ENCODE measurements at places on chromosomes 7 and 10.

GRCh38 chr10:127977357-127978009, 70.6 kb downstream of the PTPRE start:
- DNase-seq = no peak

GRCh38 chr10:78292250-78292981, 258.8 kb downstream of the RPS24 start:
- DNase-seq = no peak

GRCh38 chr10:119449760-119450461, 92.6 kb downstream of the RGS10 start:
- DNase-seq = peak; percentile 41

DNA sequence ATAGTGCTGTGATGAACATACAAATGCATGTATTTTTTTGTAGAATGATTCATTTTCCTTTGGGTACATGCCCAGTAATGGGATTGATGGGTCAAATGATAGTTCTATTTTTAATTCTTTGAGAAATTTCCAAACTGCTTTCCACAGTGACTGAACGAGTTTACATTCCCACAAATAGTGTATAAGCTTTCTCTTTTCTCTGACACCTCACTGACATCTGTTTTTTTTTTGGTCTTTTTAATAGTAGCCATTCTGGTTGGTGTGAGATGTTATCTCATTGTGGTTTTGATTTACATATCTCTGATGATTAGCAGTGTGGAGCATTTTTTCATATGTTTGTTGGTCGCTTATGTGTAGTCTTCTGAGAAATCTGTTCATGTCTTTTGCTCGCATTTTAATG, 195.0 kb upstream of the AGK start:
- no peak for DNase-seq

- no peak for DNase-seq
These were observed 38.0 kb downstream of the UNC5B start for GRCh38 chr10:71250405-71250804.

GRCh38 chr10:69438536-69439349, 12.5 kb upstream of the TSPAN15 start:
- no peak for DNase-seq

- DNase-seq = no peak
These were observed 95.2 kb downstream of the DNAJB6 start for GRCh38 chr7:157431951-157432540.

DNA sequence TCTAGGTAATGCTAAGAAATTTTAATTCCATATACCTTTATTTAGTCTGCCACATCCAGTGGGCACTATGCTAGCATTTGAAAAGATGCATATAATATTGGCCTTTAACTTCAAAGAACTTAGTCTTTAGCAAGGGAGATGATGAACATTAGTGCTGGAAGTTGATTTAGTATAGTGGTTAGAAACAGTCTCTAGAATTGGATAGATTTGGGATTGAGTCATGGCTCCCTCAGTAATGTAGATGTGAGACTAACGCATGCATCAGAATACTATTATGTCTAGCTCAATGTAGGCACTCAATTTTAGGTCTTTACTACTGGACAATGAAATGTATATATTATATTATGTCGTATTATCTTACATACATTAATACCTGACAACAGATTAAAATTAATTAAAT, 5.8 kb downstream of the DKK1 start:
- DNase-seq = no peak

DNA sequence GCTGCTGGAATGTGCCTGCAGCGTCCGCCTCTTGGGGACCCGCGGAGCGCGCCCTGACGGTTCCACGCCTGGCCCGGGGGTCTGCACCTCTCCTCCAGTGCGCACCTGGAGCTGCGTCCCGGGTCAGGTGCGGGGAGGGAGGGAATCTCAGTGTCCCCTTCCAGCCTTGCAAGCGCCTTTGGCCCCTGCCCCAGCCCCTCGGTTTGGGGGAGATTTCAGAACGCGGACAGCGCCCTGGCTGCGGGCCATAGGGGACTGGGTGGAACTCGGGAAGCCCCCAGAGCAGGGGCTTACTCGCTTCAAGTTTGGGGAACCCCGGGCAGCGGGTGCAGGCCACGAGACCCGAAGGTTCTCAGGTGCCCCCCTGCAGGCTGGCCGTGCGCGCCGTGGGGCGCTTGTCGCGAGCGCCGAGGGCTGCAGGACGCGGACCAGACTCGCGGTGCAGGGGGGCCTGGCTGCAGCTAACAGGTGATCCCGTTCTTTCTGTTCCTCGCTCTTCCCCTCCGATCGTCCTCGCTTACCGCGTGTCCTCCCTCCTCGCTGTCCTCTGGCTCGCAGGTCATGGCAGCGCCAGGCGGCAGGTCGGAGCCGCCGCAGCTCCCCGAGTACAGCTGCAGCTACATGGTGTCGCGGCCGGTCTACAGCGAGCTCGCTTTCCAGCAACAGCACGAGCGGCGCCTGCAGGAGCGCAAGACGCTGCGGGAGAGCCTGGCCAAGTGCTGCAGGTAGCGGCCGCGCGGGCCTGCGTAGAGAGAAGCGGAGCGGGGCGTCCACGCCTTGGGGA, 645 bp downstream of the SLC26A4 start:
- DNase-seq = no peak

GRCh38 chr10:50874723-50875122, 10.7 kb downstream of the A1CF start:
- no peak for DNase-seq

GRCh38 chr10:112456533-112456932, 9.5 kb downstream of the VTI1A start:
- DNase-seq = no peak

DNA sequence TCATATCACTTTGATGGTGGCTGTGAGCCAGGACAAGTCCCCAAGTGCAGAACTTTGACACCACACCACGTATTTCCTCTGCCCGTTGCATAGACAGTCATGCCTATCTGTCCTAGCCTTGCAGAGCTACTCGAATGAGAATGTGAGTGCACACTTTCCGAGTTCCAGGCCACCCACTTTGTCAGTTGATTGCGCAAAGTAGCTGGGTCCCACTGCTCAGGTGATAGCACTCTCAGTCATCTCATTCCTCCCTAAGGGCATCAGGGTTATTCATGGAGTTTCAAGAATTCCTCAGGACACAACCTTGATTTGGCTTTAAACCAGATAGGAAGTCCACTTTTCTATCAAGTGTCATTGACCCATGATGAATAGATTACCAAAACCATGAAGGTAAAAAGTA, 19.3 kb downstream of the LSM5 start:
- DNase-seq = no peak

GRCh38 chr10:132400041-132400546, 3.1 kb downstream of the PWWP2B start:
- no peak for DNase-seq

DNA sequence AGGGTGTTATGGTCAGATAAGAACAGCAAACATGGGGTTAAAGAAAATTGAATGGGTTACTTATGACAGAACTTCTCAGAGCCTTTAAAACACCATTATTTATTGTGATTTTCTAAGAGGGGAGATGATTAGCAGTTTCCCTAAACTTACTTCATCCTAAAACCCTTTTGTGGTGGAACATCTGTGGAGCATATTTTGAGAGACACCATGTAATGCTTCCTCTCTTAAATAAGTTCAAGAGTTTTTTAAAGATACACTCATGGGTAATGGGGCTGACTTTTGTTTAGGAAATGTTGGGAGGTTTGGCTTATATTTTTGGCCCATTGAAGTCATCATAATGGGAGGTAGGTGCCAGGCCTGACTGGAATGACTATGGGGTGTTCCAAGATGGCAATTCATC, 8.4 kb upstream of the PDCD4 start:
- DNase-seq = no peak

- DNase-seq = no peak
These were observed 7.2 kb downstream of the PRSS58 start for GRCh38 chr7:142250705-142251104.

DNA sequence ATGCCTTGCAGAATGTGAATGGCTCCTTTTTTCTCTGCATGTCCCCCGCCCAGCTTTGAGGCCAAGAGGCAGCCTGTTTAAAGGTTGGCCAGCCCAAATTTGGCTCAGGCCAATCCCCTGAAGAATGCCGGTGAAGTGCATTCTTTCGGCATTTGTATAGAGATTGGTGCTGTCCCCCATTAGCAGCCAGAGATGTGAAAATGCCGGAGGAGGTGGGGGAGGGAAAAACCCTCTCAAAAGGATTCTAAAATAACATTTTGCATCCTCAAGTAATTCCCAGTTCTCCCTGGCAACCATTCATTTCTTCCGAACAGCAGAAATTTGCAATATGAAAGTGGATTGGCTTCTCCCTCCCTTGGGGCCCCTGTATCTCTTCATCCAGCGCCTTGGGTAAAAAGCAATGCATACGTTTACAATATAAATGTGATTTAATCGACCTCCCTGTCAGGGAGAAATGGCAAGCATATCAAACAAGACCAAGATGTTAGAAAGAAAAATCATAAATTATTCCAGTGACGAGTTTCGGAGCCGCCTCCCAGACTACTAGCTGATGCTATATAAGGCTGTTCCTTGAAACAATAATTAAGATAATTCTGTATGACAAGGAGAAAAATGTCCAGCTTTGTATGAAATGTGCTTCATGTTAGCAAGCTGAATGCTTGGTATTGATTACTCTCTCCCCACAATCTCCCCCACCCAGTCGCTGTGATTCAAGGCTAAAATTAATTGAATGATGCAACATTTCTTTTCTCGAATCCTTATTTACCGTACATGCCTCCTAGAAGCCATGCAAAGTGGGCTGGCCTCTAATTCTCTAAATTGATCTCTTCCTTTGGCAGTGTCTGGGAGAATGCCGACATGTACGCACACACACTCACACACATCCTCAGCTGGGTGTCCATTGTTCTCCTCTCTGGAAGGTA, 323.7 kb downstream of the RPS24 start:
- DNase-seq = no peak

DNA sequence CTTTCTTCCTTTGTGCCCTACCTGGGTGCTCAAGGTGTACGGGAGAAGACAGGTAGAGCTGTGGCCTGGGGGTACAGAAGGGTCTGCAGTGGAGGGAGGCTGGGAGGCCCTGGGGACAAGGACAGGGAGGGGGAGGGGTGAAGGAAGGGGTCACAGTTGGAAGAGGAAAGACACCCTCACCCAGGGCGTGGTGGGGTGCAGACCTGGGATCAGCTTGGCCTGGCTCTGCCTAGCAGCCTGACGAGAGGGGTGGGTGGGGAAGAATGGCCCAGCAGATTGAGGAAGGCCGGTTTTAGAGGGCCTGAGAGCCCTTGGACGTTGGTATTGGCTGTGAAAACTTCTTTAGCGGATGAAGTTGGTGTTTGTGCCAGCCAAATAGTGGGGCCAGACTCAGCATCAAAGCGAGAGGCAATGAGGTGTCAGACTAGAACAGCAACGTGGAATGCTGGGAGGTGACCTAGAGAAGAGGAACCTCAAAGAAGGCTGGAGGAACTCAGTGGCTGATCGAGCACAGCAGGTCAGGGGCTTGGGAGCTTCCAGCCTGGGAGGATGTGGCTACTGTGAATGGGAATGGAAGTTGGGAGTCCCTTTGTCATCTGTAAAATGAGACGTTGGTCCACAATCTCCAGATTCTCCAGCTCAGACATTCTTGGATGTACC, 18.1 kb upstream of the TRIM8 start:
- DNase-seq = no peak

GRCh38 chr7:2814946-2815874, 28.9 kb downstream of the GNA12 start:
- DNase-seq = no peak

- DNase-seq = peak; percentile 26
These were observed 16.2 kb downstream of the KIFBP start for GRCh38 chr10:69004821-69005220.

DNA sequence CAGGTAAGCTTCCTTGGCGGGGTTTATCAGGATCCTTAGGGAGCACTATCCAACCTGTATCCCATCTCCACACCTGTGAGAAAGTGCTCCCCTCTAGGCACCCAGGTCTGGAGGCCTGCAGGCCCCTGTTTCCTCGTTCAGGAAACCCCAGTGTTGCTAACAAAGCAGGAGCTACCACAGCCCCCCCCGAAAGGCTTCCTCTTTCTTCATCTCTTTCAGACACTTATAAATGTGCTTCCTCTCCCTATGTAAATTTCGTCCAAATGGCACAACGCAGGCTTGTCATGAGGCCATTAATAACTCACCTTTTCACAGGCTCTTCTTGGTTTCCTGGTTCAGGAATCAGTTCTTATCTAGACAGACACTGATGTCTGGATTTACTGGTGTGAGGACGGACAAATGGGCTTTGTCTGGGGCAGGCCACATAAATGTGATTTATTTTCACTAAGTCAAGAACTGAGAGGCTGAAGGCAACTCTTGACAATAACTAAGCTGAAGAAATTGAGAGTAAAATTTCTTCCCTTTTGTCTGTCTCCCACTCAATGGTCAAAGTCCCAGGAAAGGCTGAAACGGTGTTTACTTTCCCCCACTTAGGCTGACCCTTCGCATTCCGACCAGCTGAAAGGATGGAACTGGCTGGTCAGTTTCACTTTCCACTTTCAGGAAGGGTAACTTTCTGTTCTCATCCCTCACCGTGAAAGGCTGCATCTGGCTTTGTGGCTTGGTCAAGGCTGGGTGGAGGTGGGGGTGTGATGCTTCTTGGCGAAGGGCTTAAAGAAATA, 46.8 kb downstream of the PIK3AP1 start:
- DNase-seq = peak; percentile 46

DNA sequence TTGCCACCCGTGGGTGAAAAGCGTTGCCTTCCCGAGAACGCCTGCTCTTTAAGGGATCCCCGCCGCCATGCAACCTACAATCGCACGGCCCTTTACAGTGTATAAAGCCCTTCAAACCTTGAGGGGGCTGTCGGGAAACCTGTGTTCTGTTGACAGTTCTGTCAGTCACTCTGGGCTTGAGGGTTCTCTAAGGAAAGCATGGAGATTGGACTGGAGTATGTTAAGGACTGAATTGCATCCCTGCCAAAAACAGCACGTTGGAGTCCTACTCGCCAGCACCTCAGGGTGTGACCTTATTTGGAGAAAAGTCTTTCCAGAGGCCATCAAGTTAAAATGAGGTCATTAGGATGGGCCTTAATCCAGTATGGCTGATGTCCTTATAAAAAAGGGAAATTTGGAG, 70.6 kb downstream of the PFKFB3 start:
- no peak for DNase-seq

DNA sequence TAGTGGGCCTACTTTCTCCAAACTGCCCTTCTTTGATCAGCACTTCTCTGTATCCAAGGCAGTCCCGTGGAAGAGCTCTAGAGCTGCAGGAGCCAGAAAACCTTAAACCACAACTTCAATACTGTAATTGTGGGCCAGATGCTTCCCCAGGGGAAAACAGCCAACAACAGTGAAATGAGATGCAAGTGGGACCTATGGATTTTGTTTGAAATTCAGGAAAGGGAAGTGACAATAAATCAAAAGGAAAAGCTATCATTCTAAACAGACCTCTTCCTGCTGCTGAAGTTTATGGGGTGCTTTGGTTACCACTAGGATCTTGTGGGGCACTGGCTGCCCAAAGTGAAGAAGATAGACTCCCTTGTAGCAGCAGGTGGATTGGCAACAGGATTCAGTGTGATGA, 1031.7 kb downstream of the LRMDA start:
- no peak for DNase-seq

- no peak for DNase-seq
These were observed 41.6 kb downstream of the SLC39A12 start for GRCh38 chr10:17993361-17993760.

- DNase-seq = no peak
These were observed 7.7 kb downstream of the ZSCAN25 start for GRCh38 chr7:99624484-99624883.

GRCh38 chr7:7739204-7740036, 21.0 kb upstream of the RPA3 start:
- no peak for DNase-seq

Measured in astrocyte of the cerebellum (primary cell).